PC-9 (cell line): ENCODE measurements at places on chromosomes 4 and X.

- no peak for DNase-seq
Observed at GRCh38 chr4:169058312-169058711, 48.3 kb upstream of the CBR4 start.

DNA sequence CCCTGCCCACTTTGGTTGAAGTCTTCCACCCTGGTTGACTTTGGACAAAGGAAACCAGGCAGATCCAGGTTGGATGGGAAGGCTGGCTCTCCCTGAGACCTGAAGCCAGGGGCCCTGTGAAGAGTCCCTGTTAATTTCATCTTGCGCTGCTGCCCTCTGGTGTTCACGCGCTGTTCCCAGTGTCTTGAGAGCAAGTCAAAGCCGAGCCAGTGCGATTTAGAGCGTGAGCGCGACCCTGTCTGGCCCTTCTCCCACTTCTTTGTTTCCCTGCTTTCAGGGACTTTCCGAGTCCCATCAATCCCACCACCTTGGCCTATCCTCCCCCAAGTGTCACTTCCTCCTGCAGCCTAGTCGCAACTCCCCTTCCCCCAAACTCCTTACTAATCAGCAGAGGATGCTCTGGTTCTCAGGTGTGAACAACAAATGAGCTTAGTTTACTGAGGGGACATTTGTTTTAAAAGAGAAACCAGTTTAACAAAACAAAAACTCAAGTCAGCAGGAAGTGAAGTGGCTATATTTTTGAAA lies 25.8 kb upstream of the CHRNA9 start:
- DNase-seq, result peak; percentile 66

DNA sequence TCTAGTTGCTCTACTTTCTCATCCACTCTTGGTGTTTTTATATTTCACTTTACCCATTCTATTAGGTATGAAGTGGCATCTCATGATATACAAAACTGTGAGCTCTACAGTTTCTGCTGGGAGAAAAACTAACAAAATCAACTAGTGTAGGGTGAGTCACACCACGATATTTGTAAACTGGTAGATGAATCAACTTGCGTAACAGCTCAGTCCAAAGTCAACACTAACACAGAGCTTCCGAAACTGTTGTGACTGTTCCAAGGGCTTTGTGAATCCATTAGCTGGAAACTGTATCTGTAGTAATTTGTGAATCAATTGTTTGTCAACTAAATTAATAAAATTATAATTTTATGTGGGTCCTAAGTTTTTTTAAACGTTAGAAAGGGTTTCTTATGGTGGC lies 119.8 kb upstream of the TSPAN5 start:
- DNase-seq, result no peak

DNA sequence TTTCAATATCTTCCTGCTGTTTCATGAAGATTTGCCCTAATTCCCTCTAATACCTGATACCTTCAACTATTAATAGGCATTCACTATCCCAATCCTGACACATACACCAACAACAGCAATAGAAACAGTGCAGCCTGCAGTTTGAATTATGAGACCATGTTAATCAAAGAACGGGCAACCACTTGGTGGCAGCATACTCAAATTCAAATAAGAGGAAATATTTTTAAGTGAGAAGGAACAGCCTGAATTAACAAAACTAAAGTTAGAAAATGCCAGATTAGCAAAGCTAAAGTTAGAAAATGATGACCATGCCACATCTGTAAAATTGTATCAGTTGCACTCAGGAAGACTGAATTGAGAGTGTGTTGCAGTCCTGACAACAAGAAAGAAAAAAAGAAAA lies 204.9 kb downstream of the SMARCA1 start:
- DNase-seq, result no peak

GRCh38 chr4:105765690-105766407 lies 57.3 kb downstream of the GSTCD start:
- peak; percentile 35 for DNase-seq

- DNase-seq, result no peak
Observed at GRCh38 chr4:74009307-74009706, 10.8 kb upstream of the CXCL5 start.

GRCh38 chrX:107700317-107700774 lies 72.0 kb downstream of the PRPS1 start:
- DNase-seq, result peak; percentile 72

- no peak for DNase-seq
Observed at GRCh38 chr4:38582445-38582844, 81.6 kb upstream of the KLF3 start.

GRCh38 chr4:148634476-148634875 lies 192.3 kb upstream of the NR3C2 start:
- DNase-seq, result peak; percentile 43

GRCh38 chrX:39759526-39760224 lies 338.1 kb downstream of the BCOR start:
- no peak for DNase-seq

GRCh38 chrX:40055495-40055894 lies 42.3 kb downstream of the BCOR start:
- no peak for DNase-seq

- DNase-seq, result peak; percentile 15
Observed at GRCh38 chr4:183658362-183659028, 490 bp downstream of the RWDD4 start.

DNA sequence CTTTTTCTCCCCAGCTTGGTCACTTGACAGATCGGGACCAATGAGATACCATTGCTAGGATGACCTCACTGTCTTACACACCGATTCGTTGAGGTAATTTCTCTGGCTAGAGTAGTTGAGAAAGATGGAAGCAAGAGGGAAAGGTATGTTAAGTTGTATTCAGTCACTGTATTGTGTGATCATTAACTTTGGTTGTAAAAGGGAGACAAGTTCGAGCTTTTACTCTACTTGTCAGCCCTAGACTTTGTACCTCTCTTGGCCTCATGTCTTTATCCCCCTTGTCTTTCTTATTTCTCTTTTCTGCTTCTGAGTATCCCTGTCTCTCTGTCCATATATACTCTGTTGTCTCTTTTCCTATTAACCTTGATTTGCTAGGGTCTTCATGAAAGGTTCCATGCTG lies 15.5 kb downstream of the FMR1 start:
- no peak for DNase-seq

DNA sequence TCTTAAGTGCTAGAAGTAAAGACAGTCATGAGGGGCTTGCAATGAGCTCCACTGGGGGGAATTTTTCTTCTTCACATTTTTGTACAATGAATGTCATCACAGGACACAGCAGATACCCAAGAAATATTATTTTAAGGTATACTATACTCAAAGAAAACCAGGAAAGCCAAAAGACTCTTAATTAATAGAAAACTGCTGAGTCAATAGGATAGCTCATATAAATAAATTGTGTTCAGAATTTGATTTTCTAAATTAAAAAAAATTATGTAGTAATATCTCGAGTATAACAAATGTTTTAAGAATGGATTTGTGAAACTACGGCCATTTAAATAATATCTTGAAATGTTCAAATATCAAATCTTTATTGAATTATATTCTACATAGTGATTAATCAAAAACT lies 25.7 kb upstream of the CXCL8 start:
- DNase-seq, result no peak

DNA sequence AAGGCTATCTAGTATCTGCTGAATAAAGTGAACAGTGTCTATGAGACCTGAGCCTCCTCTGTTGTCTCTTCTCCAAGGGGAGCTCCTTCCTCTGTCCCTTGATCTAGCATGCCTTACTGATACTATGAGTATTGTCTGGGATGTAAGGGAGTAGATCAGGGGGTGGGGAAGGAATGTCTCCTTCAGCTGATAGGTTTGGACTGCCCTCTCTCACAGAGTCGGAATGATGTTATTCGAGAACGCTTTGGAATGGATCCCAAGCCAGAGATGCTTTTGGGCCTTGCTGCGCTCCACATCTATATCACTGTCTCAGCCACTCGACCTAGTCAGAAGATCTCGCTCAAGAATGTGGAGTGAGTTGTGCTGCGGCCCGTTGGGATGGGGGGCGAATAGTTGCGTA lies 68.3 kb upstream of the PRPS1 start:
- no peak for DNase-seq

GRCh38 chr4:110780538-110780937 lies 157.7 kb upstream of the PITX2 start:
- DNase-seq, result no peak

DNA sequence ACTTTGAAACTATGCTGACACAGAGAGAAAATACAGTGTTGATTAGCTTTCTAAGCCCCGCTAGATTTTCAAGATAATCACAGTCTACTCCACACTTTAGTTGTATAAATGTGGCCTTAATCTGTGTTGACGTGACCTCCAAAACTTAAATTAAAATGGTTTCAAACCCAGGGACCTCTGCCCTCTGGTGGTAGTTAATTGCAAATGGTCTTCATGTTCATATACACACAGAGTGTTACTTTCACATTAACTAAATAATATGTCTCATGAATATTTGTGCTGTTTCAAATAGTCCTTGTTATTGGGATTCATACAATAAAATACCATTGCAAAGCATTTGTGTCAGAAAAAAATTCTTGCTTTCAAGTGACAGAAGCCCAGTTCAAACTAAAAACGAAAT lies 64.3 kb downstream of the TASL start:
- DNase-seq, result no peak

GRCh38 chrX:76802708-76803107 lies 375.2 kb downstream of the MAGEE1 start:
- DNase-seq, result no peak

DNA sequence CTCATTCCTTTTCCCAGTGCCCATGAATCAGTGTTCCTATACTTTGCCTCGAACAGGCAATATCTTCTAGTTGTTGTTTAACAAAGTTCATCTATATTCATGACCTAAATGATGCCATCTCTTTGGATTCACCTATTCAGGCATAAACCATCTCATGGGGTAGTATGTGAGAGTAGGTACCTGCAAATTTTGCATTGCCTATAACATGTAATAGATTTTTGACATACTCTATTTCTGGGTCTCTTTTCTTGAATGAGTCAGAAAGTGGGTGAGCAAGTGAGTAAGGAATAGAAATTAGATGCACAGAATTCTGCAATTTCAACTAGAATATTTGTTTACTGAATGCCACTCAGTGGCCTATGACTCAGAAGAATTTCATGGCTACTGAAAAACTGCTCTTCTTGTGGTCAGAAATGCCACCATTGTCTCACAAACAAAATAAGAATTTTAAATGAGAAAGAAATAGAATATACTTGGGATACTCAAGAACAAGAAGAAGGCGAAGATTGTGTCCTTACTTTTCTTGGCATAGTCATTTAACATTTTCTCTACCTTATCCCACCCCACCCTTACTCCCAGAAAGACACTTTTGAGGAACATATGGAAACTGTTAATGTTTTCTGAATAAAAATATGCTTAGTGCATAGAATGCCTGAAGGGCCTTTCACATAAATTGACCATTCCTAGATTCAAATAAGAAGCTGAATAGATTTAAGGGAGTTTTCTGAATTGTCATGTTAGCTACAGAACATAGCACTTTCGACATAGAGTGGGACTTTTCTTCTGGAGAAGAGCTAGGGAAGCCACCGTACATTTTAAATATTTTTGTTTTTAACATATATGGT lies 86.8 kb downstream of the HHIP start:
- no peak for DNase-seq

DNA sequence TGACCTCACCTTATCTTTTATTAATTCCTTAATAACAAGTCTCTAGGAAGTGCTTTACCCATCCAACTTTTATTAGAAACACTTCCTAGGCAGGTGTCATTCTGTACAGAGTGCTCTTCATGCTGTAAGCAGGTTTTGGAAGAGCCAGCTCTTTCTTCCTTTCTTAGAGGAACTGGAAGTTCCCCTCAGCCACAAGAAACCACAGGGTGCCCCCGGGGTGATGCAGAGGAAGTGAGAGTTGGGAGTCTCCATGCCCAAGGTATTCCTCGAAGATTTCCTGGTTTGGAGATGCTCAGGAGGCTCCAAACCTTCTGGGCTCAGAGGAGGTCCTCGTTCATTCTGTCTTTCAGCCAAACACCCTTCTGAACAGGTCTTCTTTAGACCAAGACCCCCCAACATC lies 83.8 kb downstream of the EGF start:
- no peak for DNase-seq

DNA sequence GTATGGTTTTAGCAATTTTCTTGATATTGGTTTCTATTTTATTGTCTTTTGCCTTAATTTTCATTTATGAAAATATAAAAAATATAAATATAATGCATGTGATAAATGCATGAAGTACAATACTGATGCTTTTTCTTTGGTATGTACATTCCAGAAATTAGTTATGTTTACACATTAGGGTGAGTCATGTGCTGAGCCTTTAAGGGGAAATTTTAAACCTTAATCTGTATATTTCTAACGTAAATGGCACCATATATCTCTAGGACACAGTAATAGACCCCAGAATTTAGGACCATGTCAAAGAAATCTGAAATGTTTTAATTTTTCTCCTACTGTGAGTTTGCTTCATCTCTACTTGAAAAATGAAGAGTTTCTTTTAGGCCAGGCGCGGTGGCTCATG lies 117.8 kb upstream of the SPRY1 start:
- no peak for DNase-seq

GRCh38 chr4:24831637-24832036 lies 36.3 kb downstream of the SOD3 start:
- no peak for DNase-seq

DNA sequence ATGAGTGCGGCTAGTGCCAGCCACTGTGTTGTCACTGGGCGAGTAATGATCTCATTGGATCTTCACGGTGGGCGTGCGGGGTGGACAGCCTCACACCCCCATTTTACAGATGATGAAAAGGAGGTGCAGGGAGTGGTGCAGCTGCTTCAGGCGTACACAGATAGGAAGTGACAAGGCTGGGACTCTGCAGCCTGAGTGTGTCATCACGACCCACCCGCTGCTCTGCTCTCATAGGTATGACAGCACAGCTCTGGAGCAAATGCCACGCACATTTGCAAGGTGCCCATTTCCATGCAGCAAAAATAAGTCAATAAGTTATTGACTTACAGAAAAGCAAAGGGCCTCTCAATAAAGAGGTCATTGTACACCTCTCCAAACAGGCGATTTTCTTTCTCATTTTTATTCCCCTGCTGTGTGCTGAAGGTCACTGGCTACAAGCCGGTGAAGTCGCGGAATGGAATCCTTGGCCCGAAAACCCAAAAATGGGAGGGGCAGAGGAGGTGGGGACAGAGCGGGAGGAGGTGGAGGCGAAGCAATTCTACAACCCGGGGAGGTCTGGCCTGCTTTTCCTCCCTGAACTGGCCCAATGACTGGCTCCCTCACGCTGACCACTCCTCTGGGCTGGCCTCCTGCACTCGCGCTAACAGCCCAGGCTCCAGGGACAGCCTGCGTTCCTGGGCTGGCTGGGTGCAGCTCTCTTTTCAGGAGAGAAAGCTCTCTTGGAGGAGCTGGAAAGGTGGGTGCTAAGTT lies at the start of gene SOD3:
Gene SOD3 (plus strand): TSS at position 658 of the 750 bp plus-strand sequence. CDS start 3,949 bp downstream, outside the sequence.
- peak; percentile 86 for DNase-seq

GRCh38 chr4:88391703-88392102 lies 13.1 kb downstream of the HERC6 start:
- DNase-seq, result no peak

DNA sequence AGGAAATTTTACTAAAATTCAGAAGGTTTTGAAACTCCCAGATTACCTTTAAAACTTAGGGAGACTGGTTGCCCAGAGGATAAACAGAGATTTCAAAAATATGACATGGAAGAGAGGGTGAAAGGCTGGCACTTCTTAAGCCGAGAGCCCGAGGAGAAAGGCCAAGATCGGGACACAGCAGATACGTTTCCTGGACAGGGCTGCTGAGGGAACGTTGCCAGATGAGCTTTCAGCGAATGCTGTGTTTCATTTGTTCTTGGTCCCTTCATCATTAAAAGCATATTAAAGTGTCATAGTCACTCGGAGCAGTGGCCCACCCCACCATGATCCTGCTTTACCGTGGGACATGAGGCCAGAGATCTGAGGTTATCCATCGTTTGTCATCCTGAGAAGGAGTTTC lies 37.9 kb upstream of the STOX2 start:
- no peak for DNase-seq

- DNase-seq, result no peak
Observed at GRCh38 chrX:42615161-42615563, 162.8 kb downstream of the PPP1R2C start.
